SW 1271 (cell line): ENCODE measurements at places on chromosomes 13 and 19.

DNA sequence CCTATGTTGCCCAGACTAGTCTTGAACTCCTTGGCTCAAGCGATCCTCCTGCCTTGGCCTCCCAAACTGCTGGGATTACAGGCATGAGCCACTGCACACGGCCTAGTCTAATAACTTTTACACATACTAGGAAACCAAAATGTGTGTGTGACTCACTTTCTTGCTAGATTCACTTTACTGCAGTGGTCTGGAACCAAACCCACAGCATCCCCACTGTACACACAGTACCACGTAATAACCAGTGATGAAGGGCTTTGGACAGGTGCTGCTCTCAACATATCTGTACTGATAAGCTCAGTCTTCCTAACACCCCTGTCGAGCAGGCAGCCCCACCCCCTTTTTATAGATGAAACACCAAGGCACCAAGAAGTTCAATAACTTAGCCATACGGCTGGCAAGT is 5.1 kb downstream of the DNMT1 start:
- DNase-seq: no peak

DNA sequence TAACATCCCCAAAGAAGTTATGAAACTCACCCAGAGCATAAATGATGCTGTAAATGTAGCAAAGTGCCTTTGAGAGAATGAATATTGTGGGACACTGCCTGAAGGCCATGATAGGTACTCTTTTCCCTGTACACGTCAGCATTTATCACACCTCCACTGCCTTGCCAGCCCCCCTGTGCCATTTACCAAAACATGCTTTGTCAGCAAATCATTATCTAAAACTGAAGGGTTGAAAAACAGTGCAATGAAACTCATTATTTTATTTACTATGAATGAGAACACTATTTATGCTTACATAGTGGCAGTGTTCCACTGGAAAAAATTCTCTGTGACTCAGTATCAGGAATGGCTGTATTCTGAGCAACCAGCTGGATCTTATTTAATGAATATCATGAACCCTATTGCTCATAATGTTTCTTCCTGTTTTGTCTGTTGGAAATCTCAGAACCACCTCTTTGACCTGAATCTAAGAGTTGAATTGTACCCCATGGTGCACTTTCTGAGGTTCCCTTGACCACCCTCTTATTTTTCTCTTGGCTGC is 564.1 kb downstream of the DCT start:
- no peak for DNase-seq

DNA sequence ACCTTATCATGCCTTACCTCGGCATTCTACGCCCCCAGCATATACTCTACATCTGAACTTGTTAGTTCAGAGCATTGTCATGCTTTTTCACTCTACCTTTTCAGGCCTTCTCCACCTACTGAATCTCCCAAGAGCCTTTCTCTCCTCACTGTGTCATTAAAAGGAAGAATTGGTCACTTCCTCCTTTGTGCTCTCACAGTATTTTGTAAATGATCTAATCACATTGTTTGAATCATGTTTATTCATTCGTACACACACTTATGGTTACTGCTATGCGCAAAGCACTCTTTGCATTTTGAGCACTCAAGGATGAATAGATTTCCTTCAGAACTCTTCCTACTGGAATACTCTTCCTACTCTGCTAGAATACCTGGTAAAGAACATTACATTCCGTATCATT is 15.8 kb upstream of the ELF1 start:
- DNase-seq: no peak

DNA sequence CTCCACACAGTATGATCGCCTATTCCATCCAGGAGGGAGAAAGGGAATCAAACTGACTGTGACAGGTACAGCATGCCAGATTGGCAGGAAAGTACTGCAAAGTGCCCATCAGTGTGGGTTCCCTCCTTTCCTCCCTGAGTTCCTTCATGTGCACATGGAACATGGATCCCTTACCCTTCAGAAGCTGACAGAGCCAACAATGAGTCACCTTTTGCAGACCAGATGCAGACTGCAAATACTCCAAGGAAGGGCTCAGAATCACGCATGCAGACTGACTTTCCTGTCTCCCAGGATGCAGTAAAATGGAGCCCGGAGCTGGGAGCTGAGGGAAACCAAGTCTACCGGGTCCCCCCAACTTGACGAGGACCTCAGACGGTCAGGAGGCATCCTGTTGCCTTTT is 41.8 kb downstream of the SACS start:
- no peak for DNase-seq

- DNase-seq: no peak
Observed at GRCh38 chr19:5501907-5502306, 46.7 kb downstream of the ZNRF4 start.

- DNase-seq: no peak
Observed at GRCh38 chr19:53853707-53854106, 14.0 kb upstream of the MYADM start.
